ENCODE measurements at places on chromosomes 5 and 9. TPM values are rescaled to one million over a fixed set of nuclear protein-coding genes. Genes with fewer than 3 reads are reported as not detected.

The GRM6 gene
- not detected for total RNA-seq

The BARHL1 gene
- total RNA-seq, result not detected

The LECT2 gene
- total RNA-seq, result not detected

The MTMR12 gene
- 28.8 TPM for total RNA-seq
